ENCODE measurements at places on chromosomes 4 and X.

- DNase-seq, result peak; percentile 3
Measured at GRCh38 chrX:96432647-96433046, 252.0 kb upstream of the DIAPH2 start.

DNA sequence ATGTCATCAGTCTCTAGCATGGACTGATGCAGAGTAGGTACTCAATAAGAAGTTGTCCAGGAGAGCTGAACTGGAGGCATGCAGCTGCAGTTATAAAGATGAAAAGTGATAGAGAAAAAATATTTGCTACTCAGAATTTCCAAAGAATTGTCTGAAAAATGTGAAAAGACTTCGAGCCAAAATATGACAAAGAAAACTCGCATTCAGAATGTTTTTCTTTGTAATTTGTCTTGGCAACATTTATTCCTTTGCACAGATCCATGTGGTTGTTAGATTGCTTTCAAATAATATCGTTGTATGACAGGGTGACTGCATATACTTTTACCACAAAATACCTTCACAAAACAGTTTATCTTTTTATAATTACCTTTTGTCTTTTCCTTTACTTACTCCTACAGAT, 128.0 kb upstream of the SLC4A4 start:
- no peak for DNase-seq

DNA sequence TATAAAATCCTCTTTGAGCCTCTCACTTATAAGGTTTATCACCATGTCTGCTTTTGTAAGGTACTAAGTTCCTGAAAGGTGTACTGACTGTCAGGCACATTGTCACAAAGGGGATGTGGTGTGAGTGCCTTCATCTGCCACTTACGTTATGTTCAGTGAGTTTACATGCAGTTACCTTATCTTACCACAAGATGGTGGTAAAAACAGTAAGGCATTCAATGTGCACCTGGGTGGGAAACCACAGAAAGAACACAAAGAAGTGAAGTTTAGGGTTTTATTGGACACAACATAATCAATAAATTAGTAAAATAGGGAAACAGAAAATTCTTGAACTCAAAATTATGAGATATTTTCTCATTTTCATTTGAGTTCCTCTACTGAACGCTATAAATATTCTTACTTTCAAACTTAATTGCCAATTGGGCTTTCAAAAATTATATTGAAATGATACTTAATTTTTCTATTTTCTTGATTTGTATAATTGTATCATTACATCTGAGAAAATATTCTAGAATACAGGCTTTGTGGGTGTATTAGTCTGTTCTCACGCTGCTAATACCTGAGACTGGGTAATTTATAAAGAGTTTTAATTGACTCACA, 650.8 kb downstream of the PCDH7 start:
- peak; percentile 2 for DNase-seq

GRCh38 chr4:64014647-64015046, 394.6 kb downstream of the TECRL start:
- DNase-seq, result no peak

DNA sequence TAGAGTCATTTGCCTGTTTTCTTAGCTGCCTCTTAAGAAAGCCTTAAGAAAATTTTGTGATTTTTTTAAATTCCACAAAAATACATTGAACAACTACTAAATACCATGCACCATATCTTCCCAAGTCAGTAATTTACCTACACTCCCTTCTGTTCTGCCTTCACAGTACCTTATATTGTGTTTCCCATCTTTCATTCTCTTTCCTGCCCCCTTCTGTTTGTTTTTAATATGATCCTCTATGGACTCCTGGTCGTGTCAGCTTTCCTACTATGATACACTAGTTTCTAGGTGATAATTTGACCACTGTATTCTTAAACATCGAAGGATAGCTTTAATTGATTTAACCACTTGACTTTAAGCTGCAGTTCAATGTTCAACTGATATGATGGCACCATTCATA, 297.7 kb upstream of the HAND2 start:
- no peak for DNase-seq

- DNase-seq, result peak; percentile 66
Measured at GRCh38 chr4:7892212-7893019, 47.2 kb downstream of the AFAP1 start.

DNA sequence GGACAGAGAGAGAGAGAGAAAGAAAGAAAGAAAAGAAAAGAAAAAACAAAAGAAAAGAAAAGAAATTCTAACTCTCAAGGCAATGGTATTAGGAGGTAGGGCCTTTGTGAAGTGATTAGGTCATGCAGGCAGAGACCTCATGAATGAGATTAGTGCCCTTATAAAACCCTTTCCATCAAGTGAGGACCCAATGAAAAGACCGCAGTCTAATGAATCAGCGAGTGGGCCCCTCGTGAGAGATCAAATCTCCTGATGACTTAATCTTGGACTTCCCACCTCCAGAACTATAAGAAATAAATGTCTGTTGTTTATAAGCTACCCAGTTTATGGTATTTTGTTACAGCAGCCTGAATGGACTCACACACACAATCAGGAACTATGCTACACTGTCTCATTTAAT, 16.9 kb downstream of the AASDH start:
- DNase-seq, result no peak

- DNase-seq, result no peak
Measured at GRCh38 chrX:146006637-146007036, 189.0 kb downstream of the SLITRK2 start.

DNA sequence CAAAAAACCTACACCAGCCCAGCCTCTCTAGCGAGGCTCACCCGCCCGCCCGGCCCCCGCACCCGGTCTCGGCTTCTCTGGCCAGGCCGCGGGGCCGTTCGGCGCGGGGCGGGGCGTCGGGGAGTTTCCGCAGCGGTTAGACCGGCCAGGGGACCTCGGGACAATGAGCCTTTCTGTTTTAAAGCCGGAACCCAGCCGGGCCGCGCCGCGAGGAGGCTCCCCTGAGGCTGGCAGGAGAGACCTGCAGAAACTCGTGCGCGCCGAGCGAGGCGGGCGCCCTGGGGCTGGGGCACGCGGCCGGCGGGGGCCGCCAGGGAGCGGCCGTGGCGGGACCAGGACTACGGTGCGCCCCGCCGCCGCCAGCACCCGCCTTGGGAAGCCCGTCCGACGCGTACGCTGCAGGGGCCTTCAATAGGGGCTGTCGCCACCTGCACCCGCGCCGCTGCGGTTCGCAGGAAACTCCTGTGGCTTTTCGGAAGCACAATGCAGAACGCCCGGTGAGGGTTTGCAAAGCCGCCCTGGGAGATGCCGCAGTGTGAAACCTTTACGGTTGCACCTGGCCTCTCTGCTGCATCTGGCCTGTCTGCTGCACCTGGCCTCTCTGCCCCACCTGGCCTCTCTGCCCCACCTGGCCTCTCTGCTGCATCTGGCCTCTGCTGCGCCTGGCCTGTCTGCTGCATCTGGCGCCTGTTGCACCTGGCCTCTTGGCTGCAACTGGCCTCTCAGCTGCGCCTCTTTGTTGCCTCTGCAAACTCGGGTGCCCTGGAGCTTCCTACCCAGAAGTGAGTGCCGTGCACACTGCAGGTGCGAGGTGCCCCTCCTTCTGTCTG, 63.9 kb downstream of the TRAPPC11 start:
- DNase-seq, result peak; percentile 29

- no peak for DNase-seq
Measured at GRCh38 chr4:141347684-141348083, 127.0 kb downstream of the ZNF330 start.

- no peak for DNase-seq
Measured at GRCh38 chrX:44162964-44163475, 180.5 kb downstream of the EFHC2 start.

- DNase-seq, result no peak
Measured at GRCh38 chr4:16726368-16727050, 171.9 kb downstream of the LDB2 start.

DNA sequence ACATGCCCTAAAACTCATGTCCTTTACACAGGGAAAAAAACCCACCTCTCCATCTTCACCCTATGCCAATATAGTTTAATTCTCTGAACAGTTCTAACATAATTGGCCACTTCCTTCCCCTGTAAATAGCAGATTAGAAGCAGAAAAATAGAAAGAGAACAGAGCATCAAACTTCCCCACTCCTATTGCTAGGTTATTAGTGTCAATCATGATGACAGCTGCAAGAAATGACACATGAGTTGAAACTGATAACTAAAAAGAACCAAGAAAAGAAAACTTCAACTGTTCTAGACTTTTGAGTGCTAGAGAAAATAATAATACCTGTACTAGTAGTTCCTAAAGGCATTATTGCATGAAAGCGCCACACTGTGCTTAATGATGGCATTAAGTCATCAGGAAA, 284.5 kb upstream of the TRPC5 start:
- DNase-seq, result no peak

DNA sequence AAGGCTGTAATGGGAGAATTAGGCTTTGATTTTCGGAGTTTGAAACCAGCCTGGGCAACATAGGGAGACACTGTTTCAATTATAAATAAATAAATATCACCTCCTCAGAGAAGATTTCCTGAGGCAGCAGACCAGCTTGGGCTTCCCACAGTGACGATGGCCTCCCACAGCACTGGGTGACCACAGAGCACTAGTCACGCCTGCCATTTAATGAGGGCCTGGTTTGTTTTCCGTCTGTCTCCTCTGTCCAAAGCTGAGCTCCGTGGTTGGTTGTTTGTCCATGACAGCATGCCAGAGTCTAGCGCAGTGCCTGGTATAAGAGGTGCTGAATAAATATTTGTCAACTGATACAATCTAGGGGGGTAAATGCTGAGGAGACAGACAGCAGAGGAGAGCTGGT, 10.4 kb upstream of the PDGFRA start:
- DNase-seq, result no peak

DNA sequence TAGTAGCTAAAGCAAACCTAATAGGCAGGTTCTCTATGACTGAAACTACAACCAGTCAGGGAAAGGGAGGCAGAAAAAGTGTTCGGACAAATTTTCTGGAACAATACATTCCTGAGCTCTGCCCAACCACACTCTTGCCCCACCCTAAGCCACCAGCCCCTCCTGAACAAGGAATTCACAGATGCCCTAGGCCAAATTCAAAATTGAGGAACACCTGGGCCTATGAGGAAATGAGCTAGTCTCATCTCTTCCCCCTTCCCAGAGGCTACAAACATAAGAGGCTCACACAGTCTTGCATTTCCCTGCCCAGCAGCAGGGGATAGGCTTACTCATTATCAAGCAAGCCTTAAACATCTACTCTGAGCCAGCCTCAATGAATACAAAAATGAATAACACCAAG, 284.7 kb downstream of the ZNF674 start:
- DNase-seq, result no peak

- DNase-seq, result no peak
Measured at GRCh38 chrX:8377041-8377440, 87.6 kb upstream of the VCX3B start.

DNA sequence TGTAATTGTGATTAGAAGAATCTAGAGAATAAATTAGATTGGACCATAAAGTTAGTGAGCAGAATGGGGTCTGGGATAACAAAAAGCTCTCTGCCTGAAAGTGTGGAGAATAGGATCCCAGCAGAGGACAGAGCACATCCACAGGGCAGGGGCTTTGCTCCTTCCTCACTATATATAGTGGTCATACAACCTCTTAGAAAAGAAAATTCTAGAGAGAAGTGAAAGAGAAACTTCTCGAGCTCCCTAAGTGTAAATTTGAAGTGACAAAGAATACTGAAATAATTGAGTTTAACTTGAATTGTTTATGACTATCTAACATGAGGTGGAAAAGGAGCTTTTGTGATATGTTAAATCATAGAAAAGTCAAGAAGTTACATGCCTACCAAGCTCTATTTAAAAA, 14.9 kb downstream of the ADAM29 start:
- no peak for DNase-seq

- no peak for DNase-seq
Measured at GRCh38 chr4:154435895-154436294, 55.7 kb downstream of the DCHS2 start.

GRCh38 chrX:118964252-118964651, 10.2 kb upstream of the LONRF3 start:
- no peak for DNase-seq

GRCh38 chr4:7423391-7423790, 11.3 kb downstream of the PSAPL1 start:
- no peak for DNase-seq

- no peak for DNase-seq
Measured at GRCh38 chrX:138191998-138192397, 519.5 kb downstream of the FGF13 start.

DNA sequence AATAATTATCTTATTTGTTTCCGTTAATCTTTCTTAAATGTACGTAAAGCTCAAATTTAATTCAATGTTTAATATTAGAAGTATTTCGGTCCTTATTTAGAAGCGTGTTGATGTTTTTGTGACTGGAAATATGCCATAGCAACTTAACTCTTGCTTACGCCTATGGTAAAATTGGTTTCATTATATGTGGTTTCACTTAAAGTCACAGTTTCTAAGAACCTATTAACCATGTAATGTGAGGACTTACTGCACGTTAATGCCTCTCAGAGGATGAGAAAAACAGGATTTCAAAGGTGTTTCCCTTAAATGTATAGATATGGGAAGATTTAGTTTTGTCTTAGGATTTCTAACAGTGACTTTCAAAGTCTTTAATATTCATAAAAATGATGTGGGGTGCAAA, 206.4 kb upstream of the IL15 start:
- DNase-seq, result no peak

DNA sequence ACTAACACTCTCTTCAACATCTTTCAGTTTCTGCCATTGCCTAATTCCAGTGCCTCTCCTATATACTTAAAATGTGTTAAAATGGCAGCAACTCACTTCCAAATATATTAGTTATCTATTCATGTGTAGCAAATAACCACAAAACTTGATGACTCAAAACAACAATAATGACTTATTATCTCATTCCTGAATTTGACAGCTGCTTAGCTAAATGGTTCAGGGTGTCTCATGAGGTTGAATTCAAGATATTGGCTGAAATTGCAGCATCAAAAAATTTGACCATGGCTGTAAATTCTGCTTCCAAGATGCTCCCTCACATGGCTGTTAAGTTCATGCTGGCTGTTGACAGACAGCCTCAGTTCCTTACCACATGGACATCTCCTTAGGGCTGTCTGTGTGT, 25.3 kb downstream of the PITX2 start:
- DNase-seq, result no peak

GRCh38 chr4:24807611-24808010, 12.2 kb downstream of the SOD3 start:
- no peak for DNase-seq

DNA sequence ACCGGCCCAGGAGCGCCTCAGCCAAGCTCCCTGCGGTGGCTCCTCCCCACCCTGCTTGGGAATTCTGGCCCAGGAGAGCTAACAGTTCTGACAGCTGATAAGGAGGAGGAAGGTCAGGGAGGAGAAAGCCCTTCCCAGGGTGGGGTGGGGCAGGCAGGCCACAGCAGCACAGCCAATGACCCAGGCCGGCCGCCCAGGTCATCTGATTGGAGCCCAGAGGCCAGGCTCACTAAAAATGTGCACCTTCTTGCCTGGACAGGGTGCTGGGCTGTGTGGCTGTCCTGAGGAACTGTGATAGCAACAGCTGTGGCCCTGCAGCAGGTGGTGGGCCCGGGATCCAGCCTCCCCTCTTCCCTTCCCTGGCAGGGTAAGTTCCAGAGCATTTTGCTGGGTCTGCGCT, 17.2 kb upstream of the SH3TC1 start:
- DNase-seq, result no peak

GRCh38 chrX:69305333-69306062, 140.2 kb upstream of the PJA1 start:
- DNase-seq, result no peak

- no peak for DNase-seq
Measured at GRCh38 chrX:45379236-45379635, 178.6 kb upstream of the DIPK2B start.

- DNase-seq, result peak; percentile 21
Measured at GRCh38 chr4:107578321-107578720, 141.7 kb downstream of the PAPSS1 start.

All from HFFc6 (cell line).